ENCODE measurements at places on chromosomes 5 and 9. TPM values are rescaled to one million over a fixed set of nuclear protein-coding genes. Genes with fewer than 3 reads are reported as not detected.

The MCC gene
- 2.8 TPM for polyA plus RNA-seq

The OR1Q1 gene
- polyA plus RNA-seq, result not detected

The LCN9 gene
- 2.3 TPM for polyA plus RNA-seq

The SLCO6A1 gene
- polyA plus RNA-seq, result not detected

The ST8SIA4 gene
- 0.02 TPM for polyA plus RNA-seq

The ADAMTS16 gene
- 3.7 TPM for polyA plus RNA-seq

The THBS4 gene
- 27.5 TPM for polyA plus RNA-seq

The CDC25C gene
- 12.1 TPM for polyA plus RNA-seq

The DRD1 gene
- polyA plus RNA-seq, result 0.05 TPM

The CHSY3 gene
- 0.24 TPM for polyA plus RNA-seq

- no peak overlapping the region for H3K4me3 ChIP-seq
- H3K27ac ChIP-seq, result no peak overlapping the region
- DNase-seq, result no peak
- H3K36me3 ChIP-seq, result no peaks in the 10 kb centered on the region
- H3K4me1 ChIP-seq, result peaks cover 8% of the 10 kb centered on the region
Observed at GRCh38 chr9:135388530-135388929, 91.1 kb upstream of the PPP1R26 start.

- H3K4me3 ChIP-seq, result no peak overlapping the region
- DNase-seq, result no peak
- no peaks in the 10 kb centered on the region for H3K27me3 ChIP-seq
- no peaks in the 10 kb centered on the region for H3K4me1 ChIP-seq
- no peaks in the 10 kb centered on the region for H3K36me3 ChIP-seq
Observed at GRCh38 chr5:54736003-54736797, 218.6 kb downstream of the SNX18 start.

GRCh38 chr9:135948968-135949367 lies 12.2 kb downstream of the UBAC1 start:
- no peak for DNase-seq
- H3K4me1 ChIP-seq, result no peaks in the 10 kb centered on the region
- H3K27me3 ChIP-seq, result no peaks in the 10 kb centered on the region

GRCh38 chr9:131824155-131824594 lies 84.3 kb upstream of the RAPGEF1 start:
- no peak overlapping the region for H3K4me3 ChIP-seq
- H3K27ac ChIP-seq, result no peak overlapping the region
- no peaks in the 10 kb centered on the region for H3K27me3 ChIP-seq
- no peaks in the 10 kb centered on the region for H3K4me1 ChIP-seq

GRCh38 chr9:131658377-131659129 lies 81.3 kb downstream of the RAPGEF1 start:
- no peaks in the 10 kb centered on the region for H3K27me3 ChIP-seq
- no peaks in the 10 kb centered on the region for H3K36me3 ChIP-seq
- no peak for DNase-seq
- H3K27ac ChIP-seq, result no peak overlapping the region
- no peak overlapping the region for H3K4me3 ChIP-seq

GRCh38 chr5:141349917-141350619 lies at the start of gene PCDHGB1:
PCDHGB1 (plus strand) TSS chr5:141350099; CDS start chr5:141350261, 162 bp downstream.
- no peak for DNase-seq
- no peak within 1 kb of the TSS for H3K27ac ChIP-seq
- H3K27me3 ChIP-seq, result no peaks in the 10 kb centered on the region
- peaks cover 7% of the 10 kb centered on the region for H3K36me3 ChIP-seq

DNA sequence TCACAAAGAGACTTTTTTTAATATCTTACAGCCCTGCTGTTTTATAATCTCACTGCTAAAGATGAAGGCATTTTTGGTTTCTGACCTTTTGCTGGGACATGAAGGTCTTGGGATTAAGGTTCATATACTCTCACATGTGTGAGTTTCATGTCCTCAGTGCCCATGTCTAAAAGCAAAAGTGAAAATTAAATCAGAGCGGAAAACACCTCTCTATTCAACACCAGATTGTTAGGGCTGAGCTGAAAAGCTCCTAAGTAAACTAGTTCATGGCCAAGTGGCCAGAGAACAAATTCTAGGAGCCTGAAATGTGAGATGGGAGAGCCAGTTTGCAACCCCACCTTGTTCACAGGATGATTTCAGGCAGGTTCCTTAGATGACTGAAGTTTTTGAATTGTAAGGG lies 110.9 kb downstream of the GRIA1 start:
- no peak overlapping the region for H3K4me3 ChIP-seq
- H3K36me3 ChIP-seq, result no peaks in the 10 kb centered on the region
- no peak for DNase-seq
- H3K4me1 ChIP-seq, result no peaks in the 10 kb centered on the region
- H3K27ac ChIP-seq, result no peak overlapping the region
- H3K27me3 ChIP-seq, result no peaks in the 10 kb centered on the region

DNA sequence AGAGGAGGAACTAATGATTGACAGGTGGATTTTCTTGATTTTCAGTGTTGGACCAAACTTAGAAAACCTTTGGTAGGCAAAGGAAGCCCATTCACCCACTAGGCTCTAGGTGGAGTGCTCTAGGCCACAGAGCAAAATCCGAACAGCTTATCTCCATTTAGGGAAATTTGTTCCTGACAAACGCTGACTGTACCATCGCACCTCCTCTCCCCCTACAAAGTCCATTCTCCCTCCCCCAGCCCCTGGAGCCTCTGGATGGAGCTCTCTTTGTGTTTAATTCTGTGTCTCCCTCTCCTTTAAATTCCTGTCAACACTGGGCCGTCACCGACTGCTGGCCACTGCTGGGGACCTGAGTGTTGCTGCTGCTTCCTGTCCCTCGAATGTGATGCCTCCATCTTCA lies 350.1 kb upstream of the IRX2 start:
- peaks cover 63% of the 10 kb centered on the region for H3K4me1 ChIP-seq
- no peak overlapping the region for H3K4me3 ChIP-seq
- no peaks in the 10 kb centered on the region for H3K27me3 ChIP-seq
- no peaks in the 10 kb centered on the region for H3K36me3 ChIP-seq

- no peaks in the 10 kb centered on the region for H3K27me3 ChIP-seq
- peaks cover 19% of the 10 kb centered on the region for H3K4me1 ChIP-seq
- DNase-seq, result no peak
- H3K36me3 ChIP-seq, result no peaks in the 10 kb centered on the region
- H3K4me3 ChIP-seq, result no peak overlapping the region
Observed at GRCh38 chr5:177313561-177314259, 2.0 kb upstream of the MXD3 start.

DNA sequence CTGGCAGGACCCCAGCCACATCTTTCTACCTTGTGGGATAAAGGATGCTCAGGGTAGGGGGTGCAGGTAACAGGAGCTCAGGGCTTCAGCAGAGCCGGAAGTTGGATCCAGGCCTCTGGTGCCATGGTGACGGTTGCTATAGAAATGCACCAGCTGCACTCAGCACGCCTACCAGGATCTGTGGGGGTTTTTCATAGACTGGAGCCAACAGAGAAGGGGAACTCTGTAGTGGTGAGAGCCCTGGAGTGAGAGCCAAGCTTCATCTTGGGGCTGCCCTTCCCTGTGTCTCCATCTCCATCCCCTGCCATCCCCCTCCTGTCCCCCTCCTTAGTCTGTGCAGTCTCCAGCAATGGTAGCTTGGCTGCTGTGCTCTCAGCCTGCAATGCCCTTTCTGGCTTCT lies 27.5 kb upstream of the BOD1 start:
- no peak for DNase-seq
- no peak overlapping the region for H3K4me3 ChIP-seq
- peaks cover 7% of the 10 kb centered on the region for H3K4me1 ChIP-seq
- no peak overlapping the region for H3K27ac ChIP-seq

DNA sequence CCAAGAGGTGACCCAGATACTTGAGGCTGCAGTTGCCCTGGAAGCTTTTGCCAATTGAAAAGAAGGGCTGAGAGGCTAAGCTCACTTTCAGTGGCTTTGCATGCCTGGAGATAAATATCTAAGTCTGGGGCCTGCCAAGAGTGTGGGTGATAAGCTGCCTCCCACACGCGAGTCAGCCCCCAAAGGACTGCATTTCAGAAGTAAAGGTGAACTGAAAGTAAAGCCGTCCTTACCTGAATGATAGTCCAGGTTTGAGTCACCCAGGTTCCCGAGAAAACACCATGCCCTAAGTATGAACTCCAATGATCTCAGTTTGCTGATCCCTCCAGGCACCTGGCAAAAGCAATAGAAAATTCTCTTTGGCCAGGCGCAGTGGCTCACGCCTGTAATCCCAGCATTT lies 22.5 kb upstream of the N4BP3 start:
- no peaks in the 10 kb centered on the region for H3K4me1 ChIP-seq
- no peaks in the 10 kb centered on the region for H3K36me3 ChIP-seq
- no peak for DNase-seq
- no peaks in the 10 kb centered on the region for H3K27me3 ChIP-seq
- no peak overlapping the region for H3K27ac ChIP-seq

GRCh38 chr9:90421786-90422185 lies 220.8 kb downstream of the DIRAS2 start:
- no peaks in the 10 kb centered on the region for H3K36me3 ChIP-seq
- H3K4me1 ChIP-seq, result no peaks in the 10 kb centered on the region
- no peak for DNase-seq
- no peaks in the 10 kb centered on the region for H3K27me3 ChIP-seq

GRCh38 chr5:39424736-39425637 lies at the start of gene DAB2:
DAB2 (minus strand) TSS chr5:39424980; CDS start chr5:39394320, 30,660 bp downstream.
- H3K36me3 ChIP-seq, result no peaks in the 10 kb centered on the region
- H3K4me1 ChIP-seq, result peaks cover 2% of the 10 kb centered on the region
- H3K27me3 ChIP-seq, result 0 out of 2 replicates have a peak, but pooled peaks cover 2% of the 10 kb centered on the region
- H3K4me3 ChIP-seq, result peak within 1 kb of the TSS; percentile 54
- no peak within 1 kb of the TSS for H3K27ac ChIP-seq
- peak; percentile 88 for DNase-seq

DNA sequence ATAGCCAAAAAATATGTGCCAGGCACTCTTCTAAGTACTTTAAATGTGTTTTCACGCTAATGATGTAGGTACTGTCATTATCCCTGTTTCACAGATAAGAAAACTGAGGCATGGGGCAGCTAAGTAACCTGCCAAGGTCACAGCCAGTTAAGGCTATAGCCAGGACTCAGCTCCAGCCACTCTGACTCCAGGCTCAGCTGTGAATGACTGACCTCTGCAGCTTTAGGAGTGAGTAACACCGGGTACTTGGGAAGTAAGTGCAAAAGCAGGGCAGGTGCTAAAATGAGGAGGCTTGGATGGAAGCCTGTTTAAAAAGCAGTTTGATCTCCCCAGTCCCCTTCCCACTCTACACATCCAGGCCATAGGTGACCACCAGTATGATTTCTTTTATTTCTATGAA lies 10.6 kb upstream of the SHC3 start:
- no peak overlapping the region for H3K4me3 ChIP-seq
- no peaks in the 10 kb centered on the region for H3K27me3 ChIP-seq
- H3K36me3 ChIP-seq, result no peaks in the 10 kb centered on the region
- no peak overlapping the region for H3K27ac ChIP-seq
- no peak for DNase-seq

- DNase-seq, result no peak
- no peaks in the 10 kb centered on the region for H3K36me3 ChIP-seq
- peaks cover under 1% of the 10 kb centered on the region for H3K4me1 ChIP-seq
- H3K27me3 ChIP-seq, result no peaks in the 10 kb centered on the region
- no peak overlapping the region for H3K27ac ChIP-seq
Observed at GRCh38 chr9:98801969-98802371, 5.5 kb upstream of the GALNT12 start.

DNA sequence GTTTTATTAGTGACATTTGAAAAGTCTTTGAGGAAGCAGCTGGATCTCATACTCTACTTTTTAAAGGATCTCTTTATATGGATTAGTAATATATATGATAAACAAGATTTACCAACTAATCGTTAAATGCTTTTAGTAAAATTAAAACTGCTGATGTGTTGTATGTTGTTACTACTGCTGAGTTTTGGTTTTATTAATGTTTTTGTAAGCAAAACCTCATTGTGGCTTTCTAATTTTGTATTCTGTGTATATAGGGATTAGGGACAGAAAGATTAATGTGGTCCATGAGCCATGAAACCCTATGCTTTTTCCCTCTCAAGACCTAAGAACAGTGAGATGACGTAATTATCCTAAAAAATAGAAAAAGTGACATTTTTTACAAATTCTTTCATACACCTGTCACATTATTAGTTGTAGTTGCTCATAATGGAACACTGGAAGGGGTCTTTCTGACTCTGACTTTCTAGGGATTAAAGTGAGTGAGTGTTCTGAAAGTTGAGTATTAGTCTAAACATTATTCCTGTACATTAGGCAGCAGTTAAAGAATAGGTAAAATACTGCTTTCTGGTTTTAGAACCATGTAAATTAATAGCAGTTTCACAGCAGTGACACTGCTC lies 85.9 kb downstream of the SLC12A2 start:
- H3K4me1 ChIP-seq, result no peaks in the 10 kb centered on the region
- H3K36me3 ChIP-seq, result no peaks in the 10 kb centered on the region
- no peak overlapping the region for H3K4me3 ChIP-seq
- H3K27me3 ChIP-seq, result no peaks in the 10 kb centered on the region
- no peak for DNase-seq

DNA sequence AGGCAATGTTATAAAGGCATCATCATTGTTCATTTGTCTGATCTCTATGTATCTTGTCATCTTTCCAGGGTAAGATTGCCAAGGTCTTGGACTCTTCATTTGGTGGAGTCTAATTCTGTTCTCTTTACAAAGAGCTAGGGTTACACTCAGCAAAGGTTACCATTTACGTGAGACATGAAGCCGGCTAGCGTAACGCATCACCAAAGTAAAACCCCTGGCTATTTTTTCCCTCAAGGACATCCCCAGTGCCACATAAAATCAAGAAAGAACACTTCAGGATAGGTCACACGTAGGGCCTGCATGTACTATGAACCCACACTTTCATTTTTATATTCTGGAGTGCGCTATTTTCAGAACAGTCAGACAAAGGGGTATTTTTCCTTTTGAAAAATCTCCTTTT lies 20.0 kb upstream of the MYOT start:
- H3K27ac ChIP-seq, result no peak overlapping the region
- H3K4me3 ChIP-seq, result no peak overlapping the region
- no peaks in the 10 kb centered on the region for H3K27me3 ChIP-seq

- H3K4me1 ChIP-seq, result no peaks in the 10 kb centered on the region
- H3K27me3 ChIP-seq, result no peaks in the 10 kb centered on the region
- no peaks in the 10 kb centered on the region for H3K36me3 ChIP-seq
- no peak overlapping the region for H3K27ac ChIP-seq
- H3K4me3 ChIP-seq, result no peak overlapping the region
Observed at GRCh38 chr9:26677965-26678706, 214.5 kb downstream of the CAAP1 start.

DNA sequence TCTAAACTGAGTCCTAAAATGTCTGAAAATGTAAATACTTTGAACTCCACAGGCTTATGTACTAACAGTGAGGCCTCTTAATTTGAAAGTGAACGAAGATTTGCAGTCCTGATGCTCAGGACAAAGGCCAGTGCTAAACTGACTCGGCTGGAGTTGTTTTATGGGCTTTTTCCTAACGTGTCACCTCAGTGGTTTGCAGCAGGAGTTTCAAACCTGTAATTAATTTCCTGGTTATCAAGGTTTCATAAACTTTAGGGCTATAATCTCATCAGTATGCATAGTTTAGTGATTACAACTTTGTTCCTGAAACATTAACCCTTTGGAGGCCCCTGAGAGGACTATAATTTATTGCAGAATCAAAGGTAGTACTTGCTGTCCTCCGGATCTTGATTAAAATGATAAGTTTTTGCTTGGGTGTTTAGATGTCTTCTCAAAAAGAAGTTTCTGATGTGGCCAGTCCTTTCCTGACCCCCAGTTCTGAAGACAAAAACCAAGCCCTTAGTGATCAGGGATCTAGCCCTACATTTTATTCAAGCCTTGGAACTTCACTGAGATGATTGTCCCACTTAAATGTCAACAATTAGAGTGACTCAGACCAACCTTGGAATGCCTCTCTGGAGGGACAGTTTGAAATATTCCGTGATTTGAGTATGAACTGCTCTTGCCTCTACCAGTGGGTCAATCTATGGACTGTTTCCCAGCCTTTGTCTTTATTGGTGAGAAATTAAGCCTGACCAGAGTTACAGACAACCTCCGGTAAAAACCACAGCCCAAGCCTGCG lies 11.1 kb upstream of the S100Z start:
- H3K4me3 ChIP-seq, result no peak overlapping the region
- H3K27me3 ChIP-seq, result no peaks in the 10 kb centered on the region
- H3K36me3 ChIP-seq, result peaks cover 7% of the 10 kb centered on the region
- no peak for DNase-seq
- no peaks in the 10 kb centered on the region for H3K4me1 ChIP-seq
